ENCODE measurements at places on chromosomes 6 and 20. TPM values are rescaled to one million over a fixed set of nuclear protein-coding genes. Genes with fewer than 3 reads are reported as not detected.

DNA sequence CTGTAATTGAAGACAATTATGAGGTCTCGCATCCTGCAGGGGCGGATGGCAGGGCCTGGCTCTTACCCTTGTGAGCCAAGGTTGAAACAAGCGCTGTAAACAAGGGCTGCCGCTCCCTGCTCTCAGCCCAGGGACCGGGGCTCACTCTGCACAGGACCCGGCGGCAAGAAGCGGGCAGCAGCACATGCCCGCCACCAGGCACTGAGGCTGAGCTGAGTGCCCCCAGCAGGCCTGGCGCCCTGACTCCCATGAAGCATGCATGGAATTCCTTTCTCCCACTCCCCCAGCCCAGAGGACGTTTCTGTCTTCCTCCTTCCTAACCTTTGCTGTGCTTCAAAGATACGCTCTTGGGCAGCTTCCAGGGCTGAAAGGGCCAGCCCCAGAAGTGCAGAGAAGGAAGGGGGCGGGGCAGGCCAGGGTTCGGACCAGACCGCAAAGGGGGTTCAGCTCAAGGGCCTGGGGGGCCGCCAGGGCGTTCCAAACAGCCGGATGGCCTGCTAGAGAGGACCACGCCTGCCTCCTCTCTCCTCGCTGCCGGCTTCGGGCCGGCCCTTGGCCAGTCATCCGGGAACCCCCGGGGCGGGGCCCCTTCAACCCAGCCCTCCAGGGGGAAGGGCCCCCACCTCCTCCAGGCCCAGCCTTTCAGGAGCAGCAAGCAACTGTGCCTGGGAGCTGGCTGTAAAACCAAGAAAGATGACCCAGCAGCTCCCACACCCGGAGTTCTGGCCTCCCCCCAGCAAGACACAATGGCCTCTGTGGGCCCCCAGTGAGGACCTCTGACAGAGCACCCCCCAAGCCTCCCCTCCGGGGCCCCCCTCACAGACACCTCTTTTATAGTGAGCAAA is 109.9 kb downstream of the NOL4L start:
- DNase-seq: peak; percentile 78

GRCh38 chr6:6331946-6332601 is 11.6 kb upstream of the F13A1 start:
- DNase-seq: no peak

DNA sequence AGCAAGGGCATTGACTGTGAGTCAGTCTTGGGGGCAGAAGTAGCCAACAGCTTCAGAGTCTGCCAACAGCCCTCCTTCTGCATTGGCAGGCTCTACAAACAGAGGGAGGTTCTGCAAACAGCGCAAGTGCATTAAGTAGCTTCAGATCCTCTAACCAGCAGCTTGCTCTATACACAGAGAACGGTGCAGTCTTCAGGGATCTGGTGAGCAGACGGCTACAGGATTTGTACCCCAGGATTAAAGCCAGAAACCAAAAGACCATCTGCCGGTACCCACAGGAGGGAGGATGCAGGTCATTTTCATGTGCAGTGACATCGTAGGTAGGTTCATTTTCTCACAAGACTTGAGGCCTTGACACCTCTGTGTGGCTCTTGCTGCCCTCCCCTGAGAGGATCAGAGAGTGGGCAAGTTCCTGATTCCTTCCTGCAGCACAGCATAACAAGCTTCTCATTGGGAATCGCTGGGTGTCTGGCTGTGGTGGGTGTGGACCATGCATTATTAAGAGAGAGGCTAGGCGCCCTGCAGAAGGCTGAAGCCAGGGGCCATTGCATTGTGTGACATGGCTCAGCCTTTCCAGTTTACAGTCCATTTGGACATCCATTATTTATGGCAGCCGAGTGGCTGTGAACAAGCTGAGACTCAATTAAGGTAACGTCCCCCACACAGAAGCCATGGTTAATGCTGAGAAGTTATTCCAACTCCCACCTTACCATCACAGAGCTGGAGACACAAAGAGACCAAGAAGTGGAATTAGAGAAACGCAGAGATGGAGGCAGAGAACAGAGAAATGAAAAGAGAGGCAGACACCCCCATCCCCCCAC is 250.0 kb downstream of the LRFN2 start:
- DNase-seq: no peak

- DNase-seq: no peak
These were observed 1118.5 kb upstream of the EYS start for GRCh38 chr6:66825539-66825938.

MRPS18B gene
- 57.7 TPM for total RNA-seq

B3GAT2 gene
- under 0.01 TPM for total RNA-seq

GSTA1 gene
- not detected for total RNA-seq

TFAP2A gene
- total RNA-seq: 2.1 TPM

DBNDD2 gene
- total RNA-seq: 12.6 TPM

- DNase-seq: no peak
These were observed 19.1 kb downstream of the PTPRA start for GRCh38 chr20:2892376-2892775.

COL19A1 gene
- total RNA-seq: not detected

SFTA2 gene
- not detected for total RNA-seq

ZFAND3 gene
- total RNA-seq: 23.5 TPM

GRCh38 chr6:106617302-106617701 is 12.0 kb downstream of the RTN4IP1 start:
- DNase-seq: no peak

GRCh38 chr6:35086282-35086632 is 54.9 kb downstream of the TCP11 start:
- DNase-seq: no peak

KCNS1 gene
- total RNA-seq: 0.20 TPM

ADGRB3 gene
- total RNA-seq: not detected

HEY2 gene
- 0.46 TPM for total RNA-seq

ACTL10 gene
- total RNA-seq: 4.2 TPM

MATN4 gene
- not detected for total RNA-seq

MUCL3 gene
- not detected for total RNA-seq

DNA sequence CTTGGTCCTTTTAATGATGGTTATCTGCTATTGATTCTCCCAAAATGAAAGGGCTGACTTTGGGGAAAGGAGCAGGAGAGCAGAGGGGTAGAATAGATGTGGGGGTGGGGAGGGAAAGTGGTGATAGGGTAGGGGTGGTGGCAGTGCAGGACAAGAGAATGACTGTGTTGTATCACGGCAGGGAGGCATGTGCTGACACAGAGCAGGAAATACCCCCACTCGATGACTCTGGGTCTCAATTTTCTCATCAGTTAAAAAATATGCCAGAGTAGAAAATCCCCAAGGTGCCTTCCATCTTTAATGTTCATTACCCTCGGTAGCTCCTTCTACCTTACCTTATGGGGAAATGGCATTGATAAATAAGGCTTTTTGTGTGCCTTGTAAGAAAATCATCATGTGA is 79.0 kb upstream of the ATXN1 start:
- DNase-seq: no peak

TRIM27 gene
- 54.3 TPM for total RNA-seq

- no peak for DNase-seq
These were observed 12.0 kb downstream of the TCP1 start for GRCh38 chr6:159777240-159777904.

GRCh38 chr6:15593798-15594197 is 69.0 kb downstream of the DTNBP1 start:
- DNase-seq: no peak

XPO5 gene
- 32.8 TPM for total RNA-seq

DNA sequence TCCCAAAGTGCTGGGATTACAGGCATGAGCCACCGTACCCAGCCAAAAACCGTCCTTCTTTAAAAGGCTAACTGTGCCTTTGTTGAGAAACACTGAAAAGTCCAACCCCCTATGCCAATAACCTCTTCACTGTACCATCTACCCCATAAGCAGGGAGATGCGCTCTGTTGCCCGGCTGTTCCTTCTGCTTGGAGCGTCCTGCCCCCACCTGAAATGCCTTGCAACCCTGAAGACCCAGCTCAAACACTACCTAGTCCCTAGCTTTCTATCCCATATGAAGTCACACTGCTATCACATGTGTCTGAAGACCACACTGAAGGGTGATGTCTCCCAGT is 27.8 kb downstream of the UBE2V1 start:
- no peak for DNase-seq

TRIM38 gene
- total RNA-seq: 8.0 TPM

DNA sequence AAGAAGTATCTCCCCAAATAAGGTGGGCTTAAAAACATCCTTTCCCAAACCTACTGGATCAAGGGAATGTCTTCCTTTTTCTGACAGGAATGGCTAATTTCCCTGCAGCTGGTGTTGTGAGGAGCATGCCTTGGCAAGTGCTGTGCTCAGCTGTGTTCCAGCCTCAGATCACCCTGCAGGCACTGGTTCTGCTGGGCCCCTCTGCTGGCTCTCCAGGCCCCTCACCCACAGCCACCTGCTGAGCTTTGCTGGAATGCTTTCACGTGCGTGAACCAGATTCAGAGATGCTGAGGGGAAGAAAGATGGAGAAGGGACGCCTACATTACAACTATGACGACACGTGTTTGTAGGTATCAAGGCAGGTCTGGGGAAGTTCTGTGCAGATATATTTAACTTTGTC is 71.3 kb upstream of the FOXC1 start:
- no peak for DNase-seq

SLC17A9 gene
- 9.4 TPM for total RNA-seq

GRCh38 chr6:90078513-90079289 is 184.4 kb downstream of the GJA10 start:
- no peak for DNase-seq

DNA sequence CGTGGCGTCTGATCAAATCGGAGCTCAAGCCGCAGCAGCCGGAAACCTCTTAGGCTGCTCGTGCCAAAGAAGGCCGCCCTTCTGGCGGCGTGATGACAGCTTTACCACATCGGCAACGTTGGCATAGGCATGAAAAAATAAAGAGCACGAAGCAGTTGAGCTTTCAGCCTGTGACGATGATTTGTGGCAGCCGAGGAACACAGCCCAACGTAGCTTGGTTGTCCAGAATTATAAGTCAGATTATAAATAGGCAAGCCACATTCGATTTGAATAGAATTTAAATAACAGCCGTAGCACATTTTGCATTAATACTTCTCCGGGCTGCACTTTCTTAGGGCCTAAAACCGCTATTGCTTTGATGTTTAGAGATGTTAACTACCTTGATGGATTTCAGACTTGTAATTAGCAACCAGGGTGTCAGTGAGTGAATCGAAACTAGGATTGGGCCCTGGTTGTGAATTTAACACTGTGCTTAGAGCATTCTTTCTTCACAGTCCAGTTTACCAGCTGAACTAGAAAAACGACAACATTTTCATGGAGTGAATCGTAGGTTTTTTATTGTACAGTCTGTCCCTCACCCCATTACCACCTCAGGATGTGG is 864 bp upstream of the BCLAF1 start:
- peak; percentile 60 for DNase-seq

GRCh38 chr6:5158180-5158579 is 73.0 kb downstream of the PPP1R3G start:
- no peak for DNase-seq

DNA sequence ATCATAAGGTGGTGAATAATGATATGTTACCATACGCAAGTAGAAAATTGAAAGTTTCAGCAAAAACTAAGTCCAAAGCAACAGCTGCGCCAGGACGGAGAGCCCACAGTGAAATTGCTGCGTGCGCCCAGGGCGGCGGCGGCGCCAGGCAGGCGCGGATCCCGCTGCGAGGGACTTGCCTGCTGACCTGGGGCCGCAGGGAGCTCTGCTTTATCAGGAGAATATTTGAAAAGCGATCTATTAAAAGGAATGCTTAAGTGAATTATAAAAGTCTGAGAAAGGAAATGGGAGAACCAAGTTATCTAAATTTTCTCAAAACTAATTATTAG is 85.4 kb downstream of the THBS2 start:
- no peak for DNase-seq

- DNase-seq: no peak
These were observed 1144.9 kb upstream of the EYS start for GRCh38 chr6:66851930-66852329.

DNA sequence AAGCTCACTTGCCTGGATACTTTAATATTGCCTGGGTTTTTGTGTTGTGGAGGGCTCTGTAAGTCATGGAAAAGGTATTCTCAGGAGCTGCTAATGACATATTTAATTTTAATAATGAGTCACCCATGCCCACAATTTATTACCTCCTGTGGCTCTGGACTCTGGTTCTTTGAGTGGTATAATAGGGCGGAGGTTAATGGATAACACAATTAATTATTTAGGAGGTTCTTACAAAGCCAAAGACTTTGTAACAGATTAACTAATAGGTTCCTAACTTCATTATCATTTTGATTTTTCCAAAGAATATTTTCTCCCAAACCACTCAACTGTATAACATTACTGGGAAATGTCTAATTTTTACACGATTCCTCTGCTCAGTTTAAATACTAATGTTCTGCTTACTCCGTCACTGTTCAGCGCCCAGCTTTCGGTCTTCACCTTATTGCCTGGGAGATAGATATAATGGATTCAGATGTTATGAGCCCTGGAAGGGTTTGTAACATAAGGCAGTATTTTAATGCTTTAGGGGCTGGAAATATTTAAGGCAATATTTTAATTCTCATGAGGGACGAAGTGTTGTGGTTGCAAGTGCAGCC is 29.4 kb downstream of the PHACTR3 start:
- DNase-seq: no peak

- no peak for DNase-seq
These were observed 332.9 kb downstream of the COL12A1 start for GRCh38 chr6:74872754-74873476.

RAD21L1 gene
- total RNA-seq: 0.14 TPM

MYBL2 gene
- 41.9 TPM for total RNA-seq

SUMO4 gene
- total RNA-seq: 1.3 TPM

RIPOR3 gene
- not detected for total RNA-seq

- no peak for DNase-seq
These were observed 13.5 kb upstream of the TRAM2 start for GRCh38 chr6:52590152-52590891.

DNA sequence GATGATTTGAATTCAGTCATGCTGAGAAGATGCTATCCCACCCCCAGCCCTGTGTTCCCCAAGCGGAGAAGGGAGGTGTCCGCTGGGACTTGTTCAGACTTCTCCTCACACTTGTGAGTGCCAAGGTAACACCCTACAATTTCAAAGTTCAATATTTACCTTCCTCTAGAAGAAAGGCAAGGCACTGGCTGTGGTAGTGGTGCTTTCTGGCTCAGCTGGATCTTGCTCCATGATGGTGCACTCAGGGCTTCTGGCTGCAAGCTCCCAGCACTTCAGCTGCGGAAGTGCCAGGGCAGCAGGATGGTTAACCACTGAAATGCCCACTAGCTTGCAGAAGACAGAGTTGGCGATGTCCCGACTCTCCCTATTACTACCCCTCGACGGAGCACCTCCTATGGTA is 135.4 kb downstream of the MTFR2 start:
- no peak for DNase-seq

- no peak for DNase-seq
These were observed 208.8 kb upstream of the SUPT3H start for GRCh38 chr6:45586216-45587171.

Data from pulmonary artery endothelial cell (primary cell).